ENCODE measurements at places on chromosomes 1 and 21.

- no peak for DNase-seq
These were observed 3.9 kb downstream of the NHLH1 start for GRCh38 chr1:160370561-160371345.

- no peak for DNase-seq
These were observed 47.1 kb downstream of the TCP10L start for GRCh38 chr21:32538147-32538792.

GRCh38 chr21:22456241-22456640 lies 1458.0 kb downstream of the NCAM2 start:
- no peak for DNase-seq

DNA sequence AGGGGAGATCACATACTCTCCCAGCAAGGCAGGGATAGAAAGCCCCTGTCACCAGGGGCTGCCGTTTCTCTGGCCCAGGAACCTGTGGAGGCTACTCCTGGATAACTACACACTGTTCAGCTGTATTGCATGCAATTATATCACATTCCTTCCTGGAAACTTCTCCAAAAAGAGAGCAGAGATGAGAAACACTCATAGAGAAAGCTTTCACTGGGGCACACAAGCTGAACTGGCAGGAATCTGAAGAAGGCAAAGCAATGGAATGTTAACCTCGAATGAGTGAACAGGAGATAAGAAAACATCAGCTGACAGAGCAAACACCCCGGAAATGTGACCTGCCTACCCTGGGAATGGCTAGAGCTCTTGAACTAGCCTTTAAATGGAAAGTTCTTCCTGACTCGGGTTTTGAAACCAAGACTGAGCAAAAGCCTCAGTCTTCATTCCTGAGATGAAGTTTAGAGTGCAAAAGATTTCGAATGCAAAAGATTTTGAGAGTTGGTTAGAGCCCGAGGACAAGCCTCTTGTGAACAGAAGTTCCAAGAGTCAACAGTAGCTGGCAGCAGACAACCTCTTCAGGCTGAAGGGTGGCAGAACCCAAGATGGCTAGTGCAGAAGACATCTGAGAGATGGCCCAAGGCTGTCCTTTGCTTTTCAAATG lies 32.3 kb downstream of the CCN1 start:
- DNase-seq: no peak

DNA sequence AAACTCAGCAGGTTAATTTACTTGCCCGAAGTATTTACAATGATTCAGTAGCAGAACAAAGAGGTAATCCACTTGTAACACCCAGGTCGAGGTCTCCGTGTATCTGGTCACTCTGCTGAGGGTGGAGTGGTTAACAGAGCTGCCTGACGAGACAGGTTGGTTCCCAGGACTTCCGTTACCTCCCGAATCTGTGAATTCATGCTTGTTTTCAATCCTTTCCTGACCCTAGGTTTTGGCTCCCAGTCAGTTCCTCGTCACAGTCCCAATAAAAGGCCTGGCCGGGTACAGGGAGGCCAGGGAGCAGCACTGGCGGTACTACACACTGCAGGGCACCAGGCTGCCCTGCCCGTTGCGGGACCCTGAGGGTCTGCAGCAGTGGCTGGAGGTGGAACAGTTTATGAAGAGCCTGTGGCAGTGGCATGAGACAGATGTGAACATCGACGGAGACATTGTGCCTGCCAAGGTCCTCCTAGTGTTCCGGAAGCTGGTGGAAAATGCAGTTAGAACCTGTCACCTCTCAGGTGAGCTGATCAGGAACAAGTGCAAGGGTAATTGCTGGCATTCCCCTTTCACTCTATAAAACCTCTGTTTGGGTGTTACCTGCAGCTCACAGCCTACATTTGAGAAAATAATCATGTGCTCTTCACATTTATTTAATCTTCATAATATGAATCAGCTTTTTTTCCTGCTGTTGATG lies 12.8 kb downstream of the MAB21L3 start:
- no peak for DNase-seq

- DNase-seq: no peak
These were observed 19.8 kb downstream of the PGM1 start for GRCh38 chr1:63612971-63613370.

GRCh38 chr1:93659822-93660503 lies 21.7 kb downstream of the BCAR3 start:
- no peak for DNase-seq

GRCh38 chr1:234776256-234776875 lies 166.4 kb upstream of the IRF2BP2 start:
- no peak for DNase-seq

DNA sequence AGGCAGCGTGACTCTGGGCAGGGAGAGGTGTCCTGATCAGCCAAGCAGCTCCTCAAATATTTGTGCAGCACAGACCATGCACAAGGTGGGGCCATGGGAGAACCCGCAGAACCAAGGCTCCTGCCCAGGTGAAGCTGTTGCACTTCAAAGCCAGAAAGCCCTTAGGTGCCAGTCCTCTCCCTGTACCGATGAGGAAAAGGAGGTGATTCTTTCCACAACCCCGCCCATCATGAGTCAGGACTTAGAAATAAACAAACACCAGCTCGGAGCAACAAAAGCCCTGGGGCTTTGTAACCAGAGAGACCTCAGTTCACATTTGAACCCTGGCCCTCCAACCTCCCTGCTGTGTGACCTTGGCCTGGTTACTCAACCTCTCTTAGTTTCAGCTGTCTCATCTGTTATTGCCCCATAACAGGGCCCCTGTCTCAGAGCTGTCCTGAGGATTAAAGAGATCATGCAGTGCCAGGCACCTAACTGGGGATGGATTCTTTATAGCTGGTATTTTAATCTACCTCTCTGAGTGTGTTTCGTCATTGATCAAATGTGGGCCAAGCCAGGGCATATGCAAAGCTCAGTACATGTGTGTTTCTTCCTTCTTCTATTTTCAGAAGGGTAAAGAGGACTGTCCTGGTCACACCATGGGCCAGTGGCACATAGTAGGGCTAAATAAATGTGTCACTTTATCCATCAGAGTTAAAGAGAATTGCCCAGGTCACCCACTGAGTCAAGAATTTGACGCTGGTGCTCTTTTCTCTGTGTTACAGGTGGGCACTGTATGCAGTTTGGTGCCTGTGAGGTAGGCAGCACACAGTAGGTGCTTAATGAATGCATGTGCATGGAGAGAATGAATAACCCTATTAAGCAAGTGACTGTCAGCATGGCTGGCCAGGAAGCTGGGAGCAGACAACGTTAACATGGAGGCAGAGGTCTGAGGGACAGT lies 1.4 kb downstream of the LDLRAD1 start:
- DNase-seq: no peak

DNA sequence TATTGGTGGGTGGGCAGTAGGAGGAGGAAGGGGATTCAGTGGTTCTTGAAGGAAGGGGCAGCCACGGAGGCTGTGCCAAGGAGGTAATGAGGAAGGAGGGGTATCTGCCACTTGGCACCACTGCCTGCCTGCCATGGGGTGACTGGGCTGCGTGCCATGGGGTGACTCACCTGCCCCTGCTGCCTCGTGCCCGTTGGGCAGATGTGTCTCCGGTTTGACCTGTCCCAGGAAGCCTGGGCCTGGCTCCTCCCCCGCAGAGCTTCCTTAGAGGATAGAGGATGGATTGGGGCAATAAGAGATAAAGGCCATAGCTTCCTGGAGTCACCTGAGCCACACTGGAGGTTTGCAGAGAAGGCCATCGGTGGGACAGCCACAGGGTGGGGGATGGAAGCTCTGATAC lies 1.7 kb downstream of the PADI3 start:
- no peak for DNase-seq

- no peak for DNase-seq
These were observed 22.7 kb downstream of the MATN1 start for GRCh38 chr1:30700528-30701257.

DNA sequence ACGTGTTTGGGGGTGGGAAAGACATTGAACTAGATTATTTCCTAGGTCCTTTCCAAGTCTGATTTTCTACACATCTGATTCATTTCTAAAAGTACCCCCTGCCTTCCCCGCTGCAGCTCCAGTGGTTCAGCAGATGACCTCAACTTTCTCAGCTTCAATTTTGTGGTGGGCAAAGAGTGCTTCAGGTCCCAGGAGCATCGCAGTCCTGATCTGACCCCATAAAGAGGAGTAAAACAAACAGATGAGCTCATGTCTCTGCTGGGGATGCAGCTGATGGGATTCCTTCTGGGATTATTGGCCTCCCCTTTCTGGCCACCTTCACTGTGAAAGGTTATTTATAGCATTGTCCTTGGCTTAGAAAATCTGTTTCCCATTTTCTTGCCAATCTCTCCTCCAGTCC lies 337.0 kb upstream of the PLXNA2 start:
- no peak for DNase-seq

DNA sequence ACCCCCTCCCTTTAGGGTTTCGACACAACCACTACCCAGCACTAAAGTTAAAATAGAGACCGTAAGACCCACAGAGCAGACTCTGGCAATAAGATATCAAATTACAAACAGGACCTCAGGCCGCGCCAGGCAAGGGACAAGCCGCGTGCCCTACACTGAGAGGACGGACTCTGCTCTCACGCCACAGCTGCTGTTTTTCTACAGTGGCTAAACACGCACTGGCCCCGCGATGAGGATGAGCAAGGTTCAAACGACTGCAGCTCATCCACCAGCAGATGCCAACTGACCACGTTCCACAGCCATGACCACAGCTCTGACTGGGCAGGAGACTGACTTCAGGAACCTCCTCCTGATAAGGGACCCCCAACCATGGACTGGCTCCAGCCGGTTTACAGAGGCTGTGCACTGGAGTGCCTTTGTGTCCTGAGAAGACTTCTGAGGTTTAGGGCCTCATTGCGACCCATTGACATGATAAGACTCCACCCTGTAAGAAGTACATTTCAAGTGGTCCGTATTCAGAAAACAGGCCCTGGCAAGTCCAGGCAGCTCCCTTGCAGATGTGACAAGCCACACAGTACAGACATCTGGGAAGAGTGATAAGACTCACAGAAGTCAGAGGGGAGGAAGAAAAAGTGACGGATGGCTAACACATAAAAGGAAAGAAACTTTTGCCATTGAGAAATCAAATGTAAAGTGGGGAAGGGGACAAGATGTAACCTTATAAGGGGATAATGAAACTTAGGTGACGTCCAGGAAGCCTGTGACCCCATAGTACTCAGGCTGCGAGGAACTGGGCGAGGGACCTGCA lies 1.5 kb upstream of the KRTAP10-6 start:
- no peak for DNase-seq

GRCh38 chr1:229121845-229122436 lies 149.0 kb upstream of the RAB4A start:
- DNase-seq: no peak

- peak; percentile 68 for DNase-seq
These were observed 30.0 kb upstream of the SGIP1 start for GRCh38 chr1:66503841-66504470.

GRCh38 chr1:248923352-248924338 lies 17.6 kb downstream of the PGBD2 start:
- DNase-seq: no peak

- no peak for DNase-seq
These were observed 32.0 kb upstream of the AGL start for GRCh38 chr1:99818063-99818699.

DNA sequence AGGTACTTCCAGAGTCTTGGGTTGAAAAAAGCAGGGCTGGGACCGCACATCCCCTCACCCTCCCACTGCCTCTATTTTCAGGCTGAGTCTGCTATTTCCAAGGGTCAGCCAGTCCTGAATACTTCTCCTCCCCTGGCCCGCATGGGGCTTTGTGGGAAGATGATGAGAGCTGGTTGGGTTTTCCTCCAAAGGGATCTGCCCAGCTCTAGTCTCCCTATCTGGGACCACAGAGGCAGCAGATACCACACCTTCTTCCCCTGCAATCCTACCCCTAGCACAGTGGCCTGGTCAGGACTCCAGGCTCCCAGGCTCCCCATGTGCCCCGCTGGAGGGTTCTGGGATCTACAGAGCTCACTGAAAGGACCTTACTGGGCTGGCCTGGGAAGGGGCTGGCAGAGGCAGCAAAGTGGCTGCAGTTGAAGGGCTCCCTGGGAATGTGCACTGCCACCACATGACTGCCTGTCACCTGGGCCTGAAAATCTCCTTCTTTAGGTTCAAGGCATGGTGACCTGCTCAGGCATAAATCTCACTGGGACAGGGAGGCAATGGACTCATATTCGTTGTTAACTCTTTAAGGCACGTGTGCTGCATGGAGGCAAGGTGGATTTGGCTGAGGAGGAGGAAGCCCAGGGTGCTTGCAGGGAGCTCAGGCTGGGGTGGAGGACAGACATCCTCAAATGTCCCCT lies 13.1 kb downstream of the CACNA1S start:
- no peak for DNase-seq

DNA sequence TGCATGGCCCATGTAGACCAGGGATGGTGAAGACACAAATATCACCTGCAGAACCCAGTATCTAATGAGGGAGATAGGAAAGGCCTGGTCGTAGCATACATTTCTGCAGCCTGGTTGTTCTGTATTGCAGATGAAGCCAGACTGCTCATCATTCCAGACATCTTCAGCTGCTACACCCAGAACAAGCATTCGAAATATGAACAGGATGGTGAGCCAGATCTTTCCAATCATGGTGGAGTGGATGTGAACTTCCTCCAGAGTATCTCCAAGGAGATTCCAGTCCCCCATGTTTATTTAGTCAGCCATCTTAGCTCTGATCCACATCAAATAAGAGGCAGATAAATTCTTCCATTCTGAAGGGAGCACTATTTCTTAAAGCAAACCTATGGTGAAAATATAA lies 2.7 kb upstream of the MYCBP start:
- no peak for DNase-seq

DNA sequence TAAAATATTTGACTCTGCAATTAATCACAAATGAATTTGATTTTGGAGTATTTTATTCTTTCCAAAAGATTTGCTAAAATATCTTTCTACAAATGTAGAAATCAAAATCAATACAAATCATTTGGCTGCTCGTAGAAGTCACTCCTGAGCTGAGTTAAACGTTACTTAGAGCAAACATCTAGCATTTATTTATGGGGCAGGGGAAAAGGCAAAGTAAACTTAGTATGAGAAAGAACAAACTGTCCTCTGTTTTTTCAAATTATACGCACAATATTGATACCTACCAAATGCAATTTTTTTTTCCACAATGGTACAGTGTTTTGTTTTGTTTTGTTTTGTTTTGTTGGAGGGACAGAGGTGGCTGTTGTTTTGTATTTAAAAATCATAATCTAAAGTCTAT lies 233.8 kb downstream of the TTLL7 start:
- DNase-seq: no peak

DNA sequence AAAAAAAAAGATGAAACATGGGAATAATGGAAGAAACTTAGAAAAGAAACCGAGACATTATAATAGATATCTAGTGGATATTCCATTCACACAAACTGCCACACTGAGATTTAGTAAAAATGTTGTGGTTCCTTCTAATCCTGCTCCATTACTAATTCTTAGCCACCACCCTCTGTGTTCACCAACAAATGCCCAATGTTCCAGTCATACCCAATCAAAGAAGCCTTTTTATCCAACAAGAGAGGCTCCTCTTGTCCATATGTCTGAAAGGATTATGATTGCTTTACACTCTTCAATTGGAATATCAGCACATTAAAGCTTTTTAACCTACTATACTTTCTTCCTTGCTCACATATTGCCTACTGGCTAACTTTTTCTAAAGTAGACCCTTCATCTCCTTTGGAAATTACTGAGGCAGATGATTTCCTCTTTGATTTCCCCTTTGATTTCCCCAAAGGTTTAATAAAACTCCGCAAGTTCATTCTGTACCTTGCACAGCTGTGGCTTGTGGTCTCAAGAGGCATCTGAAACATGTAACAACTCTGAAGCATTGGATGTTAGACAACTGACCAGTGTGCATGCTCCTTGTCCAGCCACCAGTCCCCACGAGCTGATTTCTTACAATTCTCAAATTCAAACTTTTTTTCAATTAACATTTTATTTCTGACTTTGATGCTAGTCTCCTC lies 305.6 kb upstream of the LYPLAL1 start:
- no peak for DNase-seq

GRCh38 chr1:17561247-17561548 lies 21.7 kb downstream of the ARHGEF10L start:
- no peak for DNase-seq
